ENCODE measurements at places on chromosomes 5 and 9.
A peak's percentile ranks its signal among the peaks of the same experiment; 100 is the strongest.

GRCh38 chr5:164244-164643 lies 27.1 kb upstream of the LRRC14B start:
- DNase-seq, result no peak
- H3K27me3 ChIP-seq, result no peaks in the 10 kb centered on the region
- H3K27ac ChIP-seq, result no peak overlapping the region
- H3K4me1 ChIP-seq, result peaks cover 47% of the 10 kb centered on the region
- no peak overlapping the region for H3K4me3 ChIP-seq

GRCh38 chr5:139399501-139400121 lies 4.3 kb downstream of the SPATA24 start:
- no peaks in the 10 kb centered on the region for H3K27me3 ChIP-seq
- H3K27ac ChIP-seq, result no peak overlapping the region
- peaks cover 24% of the 10 kb centered on the region for H3K4me1 ChIP-seq
- H3K36me3 ChIP-seq, result peaks cover 6% of the 10 kb centered on the region
- no peak for DNase-seq
- H3K4me3 ChIP-seq, result no peak overlapping the region

GRCh38 chr5:40674661-40675235 lies 5.0 kb upstream of the PTGER4 start:
- H3K27me3 ChIP-seq, result no peaks in the 10 kb centered on the region
- DNase-seq, result no peak
- no peak overlapping the region for H3K27ac ChIP-seq
- no peak overlapping the region for H3K4me3 ChIP-seq
- peaks cover 42% of the 10 kb centered on the region for H3K4me1 ChIP-seq

DNA sequence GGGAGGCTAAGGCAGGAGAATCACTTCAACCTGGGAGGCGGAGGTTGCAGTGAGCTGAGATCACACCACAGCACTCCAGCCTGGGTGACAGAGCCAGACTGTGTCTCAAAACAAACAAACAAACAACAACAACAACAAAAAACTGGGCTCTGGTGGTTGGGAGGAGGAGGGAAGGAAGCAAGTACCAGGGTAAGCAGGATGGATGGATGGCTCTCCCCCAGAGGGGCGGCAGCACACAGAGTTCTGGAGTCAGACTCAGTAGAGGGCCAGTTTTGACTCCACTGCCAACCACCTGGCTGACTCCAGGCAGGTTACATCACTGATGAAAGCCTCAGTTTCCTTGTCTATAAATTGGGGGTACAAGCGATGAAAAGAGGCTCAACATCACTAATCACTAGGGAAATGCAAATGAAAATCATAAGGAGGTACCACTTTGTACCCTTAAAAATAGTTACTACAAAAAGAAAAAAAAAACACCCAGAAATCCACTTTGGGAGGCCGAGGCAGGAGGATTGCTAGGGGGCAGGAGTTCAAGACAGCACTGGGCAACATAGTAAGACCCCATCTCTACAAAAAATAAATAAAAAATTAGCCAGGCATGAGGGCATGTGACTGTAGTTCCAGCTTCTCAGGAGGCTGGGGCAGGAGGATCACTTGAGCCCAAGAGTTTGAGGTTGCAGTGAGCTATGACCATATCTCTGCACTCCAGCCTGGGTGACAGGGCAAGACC lies 3.2 kb downstream of the SLC22A4 start:
- no peaks in the 10 kb centered on the region for H3K36me3 ChIP-seq
- H3K27me3 ChIP-seq, result no peaks in the 10 kb centered on the region
- peaks cover 20% of the 10 kb centered on the region for H3K4me1 ChIP-seq
- H3K27ac ChIP-seq, result no peak overlapping the region
- H3K4me3 ChIP-seq, result no peak overlapping the region
- peak; percentile 46 for DNase-seq

GRCh38 chr5:110917161-110917875 lies 154.2 kb upstream of the TSLP start:
- H3K27ac ChIP-seq, result no peak overlapping the region
- DNase-seq, result no peak

GRCh38 chr5:82019342-82020138 lies 47.7 kb downstream of the ATG10 start:
- no peak for DNase-seq
- peaks cover 3% of the 10 kb centered on the region for H3K4me1 ChIP-seq
- H3K27ac ChIP-seq, result no peak overlapping the region
- no peak overlapping the region for H3K4me3 ChIP-seq
- H3K27me3 ChIP-seq, result no peaks in the 10 kb centered on the region

DNA sequence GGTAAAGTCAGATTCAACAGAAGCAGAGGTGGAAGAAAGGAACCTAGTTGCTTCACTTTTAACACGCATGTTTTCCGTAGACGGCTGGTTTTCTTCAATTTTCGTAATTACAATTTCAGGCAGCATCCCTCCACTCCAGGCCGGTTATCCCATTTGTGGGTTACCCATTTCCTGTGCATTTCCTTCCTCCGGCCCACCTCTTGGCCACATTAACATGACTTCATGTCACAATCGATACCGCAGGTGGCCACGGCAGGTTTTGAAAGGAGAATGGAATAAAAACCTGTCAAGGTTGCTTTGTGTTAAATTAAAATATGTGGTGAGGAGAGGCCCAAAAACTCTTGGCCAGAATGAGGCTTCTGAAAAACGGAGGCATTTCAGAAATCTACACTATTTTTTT lies 130.2 kb downstream of the PCSK5 start:
- no peaks in the 10 kb centered on the region for H3K4me1 ChIP-seq
- H3K27ac ChIP-seq, result no peak overlapping the region
- DNase-seq, result no peak
- no peaks in the 10 kb centered on the region for H3K27me3 ChIP-seq
- no peak overlapping the region for H3K4me3 ChIP-seq

- DNase-seq, result no peak
- H3K4me3 ChIP-seq, result no peak overlapping the region
- no peaks in the 10 kb centered on the region for H3K36me3 ChIP-seq
- no peaks in the 10 kb centered on the region for H3K27me3 ChIP-seq
- no peaks in the 10 kb centered on the region for H3K4me1 ChIP-seq
Measured at GRCh38 chr5:179313849-179314521, 31.3 kb downstream of the ADAMTS2 start.

DNA sequence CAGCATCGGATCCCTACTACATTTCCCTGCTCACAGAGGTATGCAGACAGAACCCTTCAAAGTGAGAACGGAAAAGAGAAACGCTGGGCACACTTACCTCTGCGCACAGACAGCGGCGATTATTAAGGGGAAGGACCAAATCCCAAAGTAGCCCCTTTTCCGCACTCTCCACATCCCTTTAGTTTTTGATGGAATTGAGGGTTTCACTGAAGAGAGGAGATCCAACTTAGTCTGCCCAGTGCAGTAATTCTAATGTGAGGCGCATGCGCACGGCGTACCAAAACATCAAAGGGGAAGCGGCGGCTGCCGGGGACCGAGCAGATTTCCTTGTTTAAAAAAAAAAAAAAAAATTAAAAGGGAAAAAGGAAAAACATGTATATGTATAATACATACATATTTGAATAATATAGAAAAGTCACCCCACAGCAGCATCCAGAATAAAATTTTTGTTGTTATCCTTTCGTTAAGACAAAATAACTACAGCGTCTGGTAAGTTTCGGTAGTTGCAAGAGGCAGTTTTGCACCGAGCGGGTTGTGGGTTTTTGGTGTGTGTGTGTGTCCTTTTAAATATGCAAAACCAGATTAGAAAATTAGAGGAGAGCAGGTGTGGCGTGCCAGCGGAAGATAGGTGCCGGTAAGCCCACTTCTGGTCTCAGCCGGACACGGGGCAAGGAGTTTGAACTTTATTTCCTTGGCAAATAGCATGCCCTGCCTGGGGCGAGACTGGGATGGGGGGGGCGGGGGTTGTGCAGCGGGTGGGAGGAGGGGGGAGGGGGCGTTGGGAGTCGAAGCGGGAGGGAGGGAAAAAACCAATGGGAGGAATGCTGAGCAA lies at the start of gene GABRB2:
Gene GABRB2, minus strand, starts transcription at position 256 of the 832 bp plus-strand sequence. Its CDS starts 82 bp downstream, at position 174.
- peaks cover 50% of the 10 kb centered on the region for H3K27me3 ChIP-seq
- no peaks in the 10 kb centered on the region for H3K36me3 ChIP-seq
- H3K4me1 ChIP-seq, result peaks cover 21% of the 10 kb centered on the region
- DNase-seq, result no peak

DNA sequence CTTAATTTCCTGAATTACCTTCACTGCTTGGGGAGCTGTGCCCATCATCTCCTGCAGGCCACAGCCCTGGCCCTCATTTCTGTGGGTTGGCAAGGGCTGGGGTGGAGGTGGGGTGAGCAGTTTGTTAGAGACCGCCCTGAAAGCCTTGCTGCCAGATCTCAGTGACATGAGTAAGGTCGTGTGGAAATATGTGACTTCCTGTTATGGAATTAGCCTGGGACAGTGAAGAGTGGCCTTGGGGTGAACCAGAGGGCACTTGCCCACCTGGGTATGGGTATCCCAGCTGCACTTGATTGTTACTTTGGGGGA lies 2.5 kb upstream of the HNRNPAB start:
- no peak overlapping the region for H3K4me3 ChIP-seq
- no peak overlapping the region for H3K27ac ChIP-seq
- no peaks in the 10 kb centered on the region for H3K27me3 ChIP-seq
- H3K36me3 ChIP-seq, result peaks cover 14% of the 10 kb centered on the region
- H3K4me1 ChIP-seq, result peaks cover 29% of the 10 kb centered on the region

- DNase-seq, result peak; percentile 87
- H3K27me3 ChIP-seq, result peaks cover 48% of the 10 kb centered on the region
- H3K36me3 ChIP-seq, result no peaks in the 10 kb centered on the region
- H3K27ac ChIP-seq, result peak overlapping the region; percentile 76
- peak overlapping the region; percentile 55 for H3K4me3 ChIP-seq
- H3K4me1 ChIP-seq, result peaks cover 31% of the 10 kb centered on the region
Measured at GRCh38 chr5:956941-957747, 51.5 kb upstream of the NKD2 start.

- no peaks in the 10 kb centered on the region for H3K27me3 ChIP-seq
- no peaks in the 10 kb centered on the region for H3K36me3 ChIP-seq
- H3K4me1 ChIP-seq, result no peaks in the 10 kb centered on the region
- no peak for DNase-seq
- no peak within 1 kb of the TSS for H3K4me3 ChIP-seq
Measured at GRCh38 chr9:111794835-111795556, at the start of gene SHOC1. SHOC1 (minus strand) TSS chr9:111794937; CDS start chr9:111791418, 3,519 bp downstream.

DNA sequence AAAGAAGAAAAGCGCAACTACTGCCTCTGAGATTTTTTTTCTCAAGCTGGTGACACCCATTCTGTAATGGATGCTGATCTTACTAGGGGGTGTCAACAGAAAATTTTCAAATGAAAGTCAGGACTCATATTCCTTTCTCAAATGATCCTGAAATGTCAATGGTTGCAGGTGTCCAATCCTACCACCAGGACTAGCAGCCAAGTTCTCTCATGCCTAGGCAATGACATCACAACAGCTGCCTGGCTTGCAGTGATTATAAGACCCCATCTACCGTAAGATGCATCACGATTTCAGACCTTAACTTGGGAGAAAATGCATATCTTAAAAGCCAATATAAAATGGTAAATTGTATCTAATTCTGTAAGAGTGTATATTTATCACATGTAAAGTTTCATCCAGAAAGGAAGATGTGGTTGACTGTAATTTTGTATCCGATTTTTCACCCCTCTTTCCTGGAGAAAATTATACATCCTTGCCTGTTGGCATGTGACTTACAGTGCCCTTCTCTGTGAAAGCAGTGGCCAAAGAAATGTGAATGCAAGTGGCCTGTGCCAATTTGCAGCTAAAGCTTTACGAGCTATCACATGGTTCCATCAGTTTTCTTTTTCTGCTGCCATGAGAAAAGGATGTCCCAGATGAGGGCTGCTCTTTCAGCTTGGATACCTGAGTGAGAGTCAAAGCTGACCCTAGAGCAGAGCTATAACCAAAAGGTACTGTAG lies 104.4 kb downstream of the DENND1A start:
- H3K4me1 ChIP-seq, result no peaks in the 10 kb centered on the region
- H3K4me3 ChIP-seq, result no peak overlapping the region
- no peak overlapping the region for H3K27ac ChIP-seq
- H3K27me3 ChIP-seq, result no peaks in the 10 kb centered on the region
- no peak for DNase-seq

GRCh38 chr5:74322191-74322590 lies 318.3 kb downstream of the ENC1 start:
- H3K4me3 ChIP-seq, result no peak overlapping the region
- no peak for DNase-seq
- no peaks in the 10 kb centered on the region for H3K27me3 ChIP-seq

DNA sequence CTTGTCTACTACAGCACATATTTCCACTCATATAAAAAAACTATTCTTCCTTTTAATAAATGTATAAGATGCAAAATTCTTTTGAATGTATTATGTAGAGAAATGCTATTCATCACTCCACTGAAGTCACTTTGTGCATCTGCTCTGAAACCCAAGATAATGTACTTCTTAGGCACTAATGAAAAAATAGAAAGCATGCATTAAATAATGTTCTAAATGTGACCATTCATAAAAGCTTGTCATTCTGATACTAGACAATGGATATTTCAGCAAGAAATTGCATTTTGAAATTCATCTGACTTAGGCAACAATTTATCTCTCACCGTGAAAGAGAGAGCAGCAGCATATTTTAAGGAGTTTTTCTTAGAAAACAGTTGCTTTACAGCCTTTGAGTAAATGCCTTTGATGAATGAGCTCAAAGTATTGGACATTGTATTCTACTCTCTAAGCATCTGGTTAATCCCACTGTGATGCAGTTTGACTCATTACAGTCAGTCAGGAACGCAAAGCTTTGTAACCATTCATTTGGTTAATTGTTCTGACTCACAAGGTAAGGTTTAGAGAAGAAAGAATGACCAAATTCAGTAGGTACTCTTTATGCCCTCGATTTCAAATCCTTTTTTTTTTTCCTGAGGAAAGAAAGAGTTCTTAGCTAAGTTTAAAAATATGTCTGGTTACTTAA lies 2233.8 kb upstream of the C9orf72 start:
- no peaks in the 10 kb centered on the region for H3K4me1 ChIP-seq
- DNase-seq, result no peak
- no peaks in the 10 kb centered on the region for H3K27me3 ChIP-seq
- no peaks in the 10 kb centered on the region for H3K36me3 ChIP-seq
- no peak overlapping the region for H3K4me3 ChIP-seq
- no peak overlapping the region for H3K27ac ChIP-seq

DNA sequence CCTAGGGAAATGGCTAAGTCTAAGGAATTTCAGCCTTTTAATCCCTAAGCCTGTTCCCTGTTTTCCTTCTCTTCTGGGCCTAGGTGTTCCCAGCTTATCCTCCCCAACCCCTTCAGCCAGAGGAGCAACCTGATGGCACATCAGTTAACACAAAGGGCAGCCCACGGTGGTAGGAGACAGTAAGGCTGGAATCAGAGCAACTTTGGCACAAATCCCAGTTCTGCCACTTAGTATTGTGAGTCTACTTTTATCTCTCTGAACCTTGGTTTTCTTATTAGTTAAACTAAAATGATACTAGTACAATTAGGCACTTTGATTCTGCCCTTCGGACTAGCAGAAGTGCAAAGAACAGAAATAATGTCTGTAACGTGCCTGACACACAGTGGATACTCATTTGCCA lies 246.8 kb downstream of the SAXO1 start:
- H3K4me1 ChIP-seq, result peaks cover 27% of the 10 kb centered on the region
- no peak overlapping the region for H3K27ac ChIP-seq

GRCh38 chr5:114355086-114355830 lies 6.6 kb upstream of the KCNN2 start:
- H3K27ac ChIP-seq, result no peak overlapping the region
- no peak overlapping the region for H3K4me3 ChIP-seq
- DNase-seq, result no peak
- peaks cover 73% of the 10 kb centered on the region for H3K27me3 ChIP-seq
- H3K4me1 ChIP-seq, result peaks cover under 1% of the 10 kb centered on the region
